IPS DF 6.9 (cell line): ENCODE measurements at places on chromosomes 16 and 17.

GRCh38 chr17:55086635-55087058 lies 118.1 kb downstream of the STXBP4 start:
- DNase-seq, result no peak

DNA sequence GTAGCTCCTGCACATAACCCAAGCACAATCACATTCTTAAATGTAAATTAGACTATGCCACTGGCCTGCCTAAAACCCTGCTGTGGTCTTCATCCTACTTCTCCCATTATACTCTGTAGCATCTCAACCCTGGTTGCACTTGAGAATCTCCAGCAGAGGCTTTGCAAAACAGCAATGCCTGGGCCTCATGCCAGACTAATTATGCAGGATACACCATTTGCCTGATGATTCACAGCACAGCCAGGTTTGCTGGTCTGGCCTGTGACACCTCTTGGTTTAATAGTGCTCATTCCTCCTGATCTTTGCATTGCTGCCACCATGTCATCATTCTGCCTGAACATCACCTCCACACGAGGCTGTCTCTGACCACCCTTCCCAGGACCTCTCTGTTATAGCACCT lies 491.9 kb upstream of the TOM1L1 start:
- no peak for DNase-seq

DNA sequence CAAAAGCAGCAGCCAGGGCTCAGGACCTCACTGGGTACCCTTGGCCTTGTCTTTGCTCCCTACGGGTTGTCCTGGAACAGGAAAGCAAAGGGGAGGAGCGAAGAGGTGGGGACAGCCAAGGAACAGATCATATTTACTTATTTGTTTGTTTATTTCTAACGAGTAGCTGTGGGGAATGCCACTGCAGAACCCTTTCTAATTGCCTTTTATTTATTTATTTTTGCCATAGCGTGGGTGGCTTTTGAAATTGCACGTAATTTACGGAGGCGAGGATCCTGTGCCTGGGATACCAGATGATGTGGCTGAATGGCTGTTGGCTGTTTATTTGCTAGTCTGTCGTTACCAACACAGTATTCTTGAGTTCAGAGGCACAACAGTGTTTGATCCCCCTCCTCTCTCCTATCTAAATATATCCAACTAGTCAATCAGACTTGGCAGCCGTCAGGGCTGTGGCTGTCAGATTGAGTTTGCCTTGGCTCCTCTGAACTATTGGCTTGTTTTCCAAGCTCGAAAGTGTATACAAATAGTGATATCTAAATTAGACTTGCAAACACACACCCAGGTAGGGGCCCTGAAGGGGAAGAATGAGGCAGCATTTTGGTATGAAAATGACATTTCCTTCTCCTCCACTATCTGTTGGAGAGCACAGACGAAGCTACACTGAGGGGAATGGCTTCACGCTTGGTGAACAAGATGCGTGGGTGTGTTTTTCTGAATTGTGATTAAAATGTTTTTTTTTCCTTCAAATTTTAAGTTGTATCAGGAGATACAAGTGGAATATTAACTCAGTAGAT lies 110.4 kb downstream of the MSI2 start:
- DNase-seq, result no peak

GRCh38 chr16:55756963-55757362 lies 75.9 kb downstream of the CES1 start:
- DNase-seq, result no peak

DNA sequence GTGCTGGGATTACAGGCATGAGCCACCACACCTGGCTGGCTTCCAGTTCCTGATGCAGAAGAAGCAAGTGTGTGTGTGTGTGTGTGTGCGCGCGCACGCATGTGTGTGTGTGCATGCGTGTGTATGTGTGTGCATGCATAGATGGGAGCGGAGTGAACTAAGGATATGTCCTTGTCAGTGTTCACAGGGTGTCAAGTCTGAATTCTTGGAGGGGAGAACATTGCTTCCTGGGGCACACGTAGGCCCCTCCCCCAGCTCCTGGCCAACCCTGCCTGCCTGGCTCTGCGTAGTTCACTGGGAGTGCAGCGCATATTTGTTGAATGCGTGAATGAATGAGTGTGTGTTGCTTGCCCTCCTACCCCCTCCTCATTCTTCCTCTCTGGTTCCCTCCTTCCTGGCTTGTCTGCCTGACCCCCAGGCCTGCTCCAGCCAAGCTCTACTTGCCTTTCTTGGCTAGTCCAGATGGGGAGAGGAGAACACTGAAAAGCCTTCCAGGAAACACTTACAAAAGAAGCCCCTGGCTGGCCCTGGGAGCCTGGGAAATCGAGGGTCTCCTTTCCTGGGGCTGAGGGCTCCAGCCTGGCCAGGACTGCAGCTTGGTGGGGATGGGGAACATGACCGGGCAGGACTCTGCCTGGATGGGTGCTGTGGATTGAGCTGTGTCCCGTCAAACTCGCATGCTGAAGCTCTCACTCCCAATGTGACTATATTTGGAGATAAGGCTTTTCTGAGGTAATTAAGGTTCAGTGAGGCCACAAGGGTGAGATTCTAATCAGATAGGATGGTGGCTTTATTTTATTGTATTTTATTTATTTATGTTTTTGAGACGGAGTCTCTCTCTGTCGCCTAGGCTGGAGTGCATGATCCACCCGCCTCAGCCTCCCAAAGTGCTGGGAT lies 27.9 kb downstream of the IGFBP4 start:
- no peak for DNase-seq

DNA sequence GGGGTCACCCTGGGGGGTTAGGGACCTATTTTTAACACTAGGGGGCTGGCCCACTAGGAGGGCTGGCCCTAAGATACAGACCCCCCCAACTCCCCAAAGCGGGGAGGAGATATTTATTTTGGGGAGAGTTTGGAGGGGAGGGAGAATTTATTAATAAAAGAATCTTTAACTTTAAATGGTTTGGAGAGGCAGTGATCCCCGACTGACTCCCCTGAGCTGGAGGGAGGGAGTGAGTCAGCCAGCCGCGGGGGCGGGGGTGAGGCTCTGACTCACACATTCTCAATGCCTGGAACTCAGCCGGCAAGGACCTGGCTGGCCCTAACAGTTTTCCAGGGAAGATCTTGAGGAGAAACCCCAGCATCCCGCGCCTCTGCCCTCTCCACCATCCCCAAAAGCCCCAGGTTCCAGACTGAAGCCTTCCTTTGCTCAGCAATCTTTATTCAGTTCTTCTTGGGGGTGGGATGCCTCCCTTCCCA lies 1.5 kb downstream of the HCFC1R1 start:
- DNase-seq, result no peak

GRCh38 chr16:50268352-50268751 lies 2.0 kb downstream of the ADCY7 start:
- no peak for DNase-seq
